ENCODE measurements at places on chromosomes 12 and 14.
A peak's percentile ranks its signal among the peaks of the same experiment; 100 is the strongest.

- no peak for DNase-seq
Measured at GRCh38 chr12:95955549-95956159, 12.5 kb downstream of the AMDHD1 start.

GRCh38 chr12:1972856-1973317 lies 31.4 kb downstream of the DCP1B start:
- DNase-seq = no peak

GRCh38 chr12:50224026-50224692 lies 57.0 kb upstream of the CERS5 start:
- DNase-seq = no peak

- DNase-seq = no peak
Measured at GRCh38 chr12:19183121-19183838, 53.7 kb downstream of the PLEKHA5 start.

DNA sequence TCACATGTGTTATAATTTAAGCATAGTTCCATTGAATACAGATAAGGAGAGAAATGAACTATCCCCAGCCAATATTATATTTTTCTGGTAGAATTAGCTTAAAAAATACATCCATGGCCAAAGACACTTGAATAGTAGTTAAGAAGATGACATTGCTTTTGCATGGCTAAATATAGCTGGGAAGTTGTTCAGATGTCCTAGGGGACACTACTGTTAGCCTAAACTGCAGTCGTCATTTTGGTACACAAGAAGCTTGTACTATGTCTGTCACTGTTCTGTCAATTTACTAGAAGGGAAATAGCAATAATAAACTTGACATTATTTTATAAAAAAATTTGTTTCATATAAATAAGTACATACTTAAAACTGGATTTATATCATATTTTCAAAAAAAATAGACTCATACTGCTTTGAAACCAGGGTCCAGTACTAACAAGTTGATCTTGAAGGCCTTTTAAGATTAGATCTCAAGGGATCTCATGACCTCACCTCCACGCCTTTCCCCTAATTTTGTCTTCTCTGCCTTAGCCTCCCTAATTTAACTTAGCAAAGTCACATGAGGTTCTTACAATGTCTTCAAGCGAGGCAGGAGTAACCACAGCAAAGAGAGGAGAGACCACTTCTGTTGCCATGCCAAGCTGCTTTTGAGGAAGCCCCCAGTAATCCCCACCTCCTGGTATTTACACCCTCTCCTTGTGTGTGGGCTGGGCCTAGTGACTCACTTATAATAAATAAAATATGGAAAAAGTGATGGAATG lies 81.0 kb downstream of the AVPR1A start:
- no peak for DNase-seq

GRCh38 chr14:92362781-92363235 lies 39.8 kb downstream of the SLC24A4 start:
- no peak for DNase-seq

- no peak for DNase-seq
Measured at GRCh38 chr14:71119075-71119474, 211.8 kb downstream of the PCNX1 start.

DNA sequence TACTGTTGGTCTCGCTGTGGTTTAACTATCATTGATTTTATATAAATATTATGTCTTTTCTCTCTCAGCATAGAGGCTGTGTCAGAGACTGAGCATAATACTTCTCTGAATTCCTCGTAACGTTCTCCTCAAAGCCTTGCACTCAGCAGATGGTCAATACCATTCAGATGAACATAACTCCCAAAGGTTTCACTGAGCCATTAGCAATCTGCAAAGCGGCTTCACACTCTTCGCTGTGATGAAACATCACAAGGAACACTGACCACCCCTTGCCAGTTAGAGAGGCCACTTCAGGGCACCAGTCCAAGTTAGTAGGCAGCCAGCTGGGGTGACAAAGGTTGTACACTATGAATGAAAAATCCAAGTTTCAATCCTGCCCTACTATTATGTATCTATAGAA lies 30.1 kb upstream of the STON2 start:
- no peak for DNase-seq

- no peak for DNase-seq
Measured at GRCh38 chr12:86666316-86666715, 410.1 kb upstream of the MGAT4C start.

DNA sequence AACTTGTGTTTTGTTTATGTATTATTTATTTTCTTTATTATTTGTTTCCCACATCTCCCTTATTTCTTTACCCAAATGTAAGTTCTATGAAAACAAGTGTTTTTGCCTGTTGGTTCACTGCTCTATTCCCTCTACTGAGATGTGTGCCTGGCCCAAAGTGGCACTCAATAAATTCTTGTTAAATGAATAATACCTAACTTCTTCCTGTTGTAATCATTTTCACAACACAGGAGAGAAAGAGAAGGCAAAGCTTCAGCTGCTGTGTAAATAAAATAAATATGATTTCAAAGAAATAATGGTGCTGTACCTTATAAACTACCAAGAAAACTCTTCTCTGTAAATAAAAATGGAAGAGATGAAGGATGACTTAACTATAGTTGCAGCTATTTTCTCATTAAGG lies 116.2 kb downstream of the TRHDE start:
- DNase-seq = no peak

- no peak for DNase-seq
Measured at GRCh38 chr12:6644903-6645302, 2.3 kb downstream of the ACRBP start.

DNA sequence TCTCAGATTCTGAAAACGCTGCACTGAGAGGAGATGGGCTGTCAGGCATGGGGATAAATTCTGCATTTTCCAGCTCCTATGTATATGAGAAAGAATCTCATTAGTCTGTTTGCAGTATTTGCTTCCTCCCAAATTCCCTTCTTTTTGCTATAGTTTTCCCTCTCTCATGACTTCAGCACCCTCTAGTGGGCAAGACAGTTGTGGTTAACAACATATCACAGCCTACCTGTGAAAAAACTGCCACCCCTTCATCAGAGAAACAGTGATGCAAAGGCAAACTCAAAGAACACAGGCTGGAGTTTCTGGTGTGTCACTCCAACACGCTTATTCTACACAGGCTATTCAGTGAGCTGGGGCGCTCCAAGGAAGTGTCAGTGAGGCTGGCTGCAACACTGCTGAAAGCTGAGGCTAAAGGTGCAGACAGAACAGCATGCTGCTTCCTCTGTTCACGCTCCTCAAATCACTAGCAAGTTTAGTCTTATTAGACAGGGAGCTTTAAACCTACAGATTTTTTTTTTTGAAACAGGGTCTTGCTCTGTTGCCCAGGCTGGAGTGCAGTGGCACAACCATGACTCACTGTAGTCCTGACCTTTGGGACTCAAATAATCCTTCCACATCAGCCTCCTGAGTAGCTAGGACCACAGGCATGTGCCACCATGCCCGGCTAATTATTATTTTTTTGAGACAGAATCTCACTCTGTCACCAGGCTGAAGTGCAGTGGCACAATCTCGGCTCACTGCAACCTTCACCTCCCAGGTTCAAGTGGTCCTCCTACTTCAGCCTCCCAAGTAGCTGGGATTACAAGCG lies 19.3 kb downstream of the ZC2HC1C start:
- no peak for DNase-seq

GRCh38 chr14:68976160-68977067 lies 2.7 kb downstream of the ACTN1 start:
- no peak for DNase-seq

- no peak for DNase-seq
Measured at GRCh38 chr12:110937104-110937641, 16.8 kb upstream of the MYL2 start.

DNA sequence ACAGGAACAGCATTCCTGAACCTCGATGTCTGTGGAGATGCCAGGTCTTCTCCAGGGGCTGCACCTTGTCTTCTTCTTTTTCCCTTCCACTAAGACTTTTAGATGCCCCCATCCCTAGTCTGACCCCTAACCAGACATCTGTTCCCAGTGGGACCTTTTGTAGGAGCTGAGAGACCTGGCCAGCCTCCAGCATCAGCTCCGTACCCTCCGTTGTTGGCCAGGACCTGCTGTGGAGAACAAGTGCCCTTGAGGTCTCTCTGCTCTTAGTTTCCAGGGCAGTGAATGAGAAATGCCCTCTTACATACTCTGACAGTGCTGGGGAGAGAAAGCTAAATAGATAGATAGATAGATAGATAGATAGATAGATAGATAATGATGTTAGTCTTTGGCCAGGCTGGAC lies 16.8 kb upstream of the SDR39U1 start:
- DNase-seq = no peak

GRCh38 chr12:91317306-91317705 lies 134.7 kb upstream of the DCN start:
- DNase-seq = no peak

- DNase-seq = no peak
Measured at GRCh38 chr14:106848330-106849121, 1322.1 kb downstream of the TMEM121 start.

- DNase-seq = no peak
Measured at GRCh38 chr14:35298351-35298750, 6.2 kb downstream of the PSMA6 start.

DNA sequence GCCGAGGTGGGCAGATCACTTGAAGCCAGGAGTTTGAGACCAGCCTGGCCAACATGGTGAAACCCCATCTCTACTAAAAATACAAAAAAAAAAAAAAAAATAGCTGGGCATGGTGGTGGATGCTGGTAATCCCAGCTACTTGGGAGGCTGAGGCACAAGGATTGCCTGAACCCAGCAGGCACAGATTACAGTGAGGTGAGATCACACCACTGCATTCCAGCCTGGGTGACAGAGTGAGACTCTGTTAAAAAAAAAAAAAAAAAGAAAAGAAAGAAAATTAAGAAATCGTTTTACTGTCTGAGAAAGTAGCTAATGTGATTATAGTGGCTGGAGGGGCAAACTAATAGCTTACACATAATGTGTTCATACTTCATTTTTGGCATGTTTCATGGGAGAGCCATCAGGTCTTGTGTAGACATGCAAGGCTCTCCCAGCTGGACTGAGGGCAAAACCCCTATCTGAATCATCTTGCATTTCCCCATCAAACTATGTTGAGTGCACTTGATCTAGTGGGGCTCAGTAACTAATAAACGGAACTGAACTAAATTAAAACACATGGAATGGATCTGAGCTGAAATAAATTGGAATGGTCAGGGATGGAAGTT lies 16.2 kb downstream of the KIF21A start:
- no peak for DNase-seq

- peak; percentile 91 for DNase-seq
Measured at GRCh38 chr12:122062832-122063693, 15.5 kb upstream of the MLXIP start.

DNA sequence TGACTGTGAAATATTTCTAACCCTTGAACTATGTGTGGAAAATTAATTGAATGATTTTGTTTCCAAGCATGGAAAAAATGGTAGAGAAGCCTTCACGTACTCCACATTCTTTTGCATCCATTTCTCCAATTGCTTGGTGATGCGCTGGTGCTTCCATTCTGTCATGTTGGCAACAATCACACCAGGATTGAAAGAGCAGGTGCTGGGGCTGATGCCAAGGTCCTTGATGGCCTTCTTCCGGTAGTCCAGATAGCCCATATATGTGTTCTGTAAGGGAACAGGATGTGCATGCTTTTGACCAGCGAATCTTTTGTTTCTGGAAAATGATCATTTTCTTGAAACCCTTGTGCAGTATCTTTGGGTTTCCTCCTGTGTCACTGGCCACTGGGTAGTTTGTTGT lies 28.6 kb downstream of the TDG start:
- DNase-seq = no peak

DNA sequence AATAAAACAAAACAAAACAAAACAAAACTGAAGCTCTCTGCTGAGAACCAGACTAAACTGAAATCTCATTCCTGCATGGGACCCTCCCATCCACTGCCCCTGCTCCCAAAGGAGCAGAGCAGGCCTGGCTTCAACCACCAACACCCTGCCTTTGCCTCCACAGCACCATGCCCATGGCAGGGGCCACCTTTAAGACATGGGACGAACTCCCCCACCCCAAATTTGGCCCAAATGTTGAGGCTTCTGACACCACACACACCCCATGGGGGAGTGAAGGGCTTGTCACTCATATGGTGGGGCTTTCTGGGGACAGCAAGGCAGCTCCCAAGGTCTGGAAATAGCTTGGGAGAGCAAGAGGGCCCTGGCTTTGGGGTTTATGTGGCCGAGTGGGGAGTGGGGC lies 177.2 kb downstream of the KIF26A start:
- no peak for DNase-seq

DNA sequence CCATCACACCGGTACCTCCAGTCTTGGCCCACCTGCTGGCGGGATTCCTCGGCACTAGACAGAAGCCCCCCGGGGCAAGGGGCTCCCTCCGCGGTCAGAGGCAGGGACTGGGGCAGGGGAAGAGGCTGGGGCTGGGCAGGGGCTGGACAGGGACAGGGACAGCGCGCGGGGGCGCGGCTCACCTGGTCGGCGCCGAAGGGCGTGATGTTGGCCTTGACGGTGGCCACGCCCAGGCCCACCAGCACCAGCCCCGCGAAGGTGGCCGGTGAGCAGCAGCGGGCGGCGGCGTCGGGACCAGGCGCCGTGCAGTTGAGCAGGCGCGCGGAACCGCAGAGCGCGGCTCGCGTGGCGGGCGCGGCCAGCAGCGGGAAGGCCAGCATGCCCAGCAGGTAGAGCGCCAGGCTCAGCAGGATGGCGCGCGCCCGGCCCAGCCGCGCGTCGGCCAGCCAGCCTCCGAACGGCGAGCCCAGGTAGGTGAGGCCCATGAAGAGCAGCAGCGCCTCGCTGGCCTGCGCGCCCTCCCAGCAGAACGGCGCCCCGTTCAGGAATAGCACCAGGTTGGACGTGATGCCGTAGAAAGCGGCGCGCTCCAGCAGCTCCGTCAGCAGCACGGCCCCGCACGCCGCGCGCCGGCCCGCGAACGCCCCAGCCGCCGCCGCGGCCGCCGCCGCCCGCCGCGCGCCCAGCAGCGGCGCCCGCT lies 392 bp downstream of the SLC15A4 start:
- DNase-seq = no peak

DNA sequence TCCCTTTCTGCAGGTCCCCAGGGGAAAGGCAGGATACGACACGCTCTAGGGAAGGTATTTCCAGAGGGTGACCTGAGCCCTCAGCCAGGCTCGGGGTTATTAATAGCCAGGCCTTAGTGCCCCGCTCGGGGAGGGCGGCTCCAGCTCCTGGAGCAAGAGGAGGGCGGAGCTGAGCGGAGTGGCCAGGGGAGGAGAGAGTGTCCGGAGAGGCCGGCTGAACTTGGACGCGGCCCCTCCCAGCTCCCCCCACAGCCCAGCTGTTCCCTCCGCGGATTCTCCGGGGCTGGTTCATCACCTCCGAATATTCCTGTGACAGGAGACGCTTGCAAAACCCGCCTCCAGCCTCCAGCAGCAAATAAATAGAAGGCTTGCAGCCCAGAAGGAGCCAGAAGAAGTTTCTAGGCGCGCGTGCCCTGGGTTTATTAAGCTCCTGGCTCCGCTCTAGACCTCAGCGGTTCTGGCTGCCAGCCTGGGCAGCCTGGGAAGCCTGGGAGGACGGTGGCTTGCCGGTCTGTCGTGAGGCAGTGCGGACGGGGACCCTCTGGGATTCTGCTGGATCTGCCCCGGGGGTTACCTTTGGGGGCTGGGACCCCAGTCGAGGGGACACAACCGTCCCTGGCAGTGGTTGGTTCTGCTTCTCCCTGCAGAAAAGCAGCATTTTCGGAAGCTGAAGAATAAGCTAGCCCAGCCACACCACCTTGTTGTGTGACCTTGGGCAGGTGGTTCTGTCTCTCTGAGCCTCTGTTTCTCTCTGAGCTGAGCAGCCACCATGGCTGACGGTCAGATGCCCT lies at the start of gene HSPB8:
Gene HSPB8 (plus strand): TSS at position 388 of the 791 bp plus-strand sequence. CDS start 382 bp downstream, at position 770.
- no peak for DNase-seq

GRCh38 chr14:37698840-37699777 lies 103.7 kb downstream of the TTC6 start:
- DNase-seq = no peak
